ENCODE measurements at places on chromosomes 1 and 21.

DNA sequence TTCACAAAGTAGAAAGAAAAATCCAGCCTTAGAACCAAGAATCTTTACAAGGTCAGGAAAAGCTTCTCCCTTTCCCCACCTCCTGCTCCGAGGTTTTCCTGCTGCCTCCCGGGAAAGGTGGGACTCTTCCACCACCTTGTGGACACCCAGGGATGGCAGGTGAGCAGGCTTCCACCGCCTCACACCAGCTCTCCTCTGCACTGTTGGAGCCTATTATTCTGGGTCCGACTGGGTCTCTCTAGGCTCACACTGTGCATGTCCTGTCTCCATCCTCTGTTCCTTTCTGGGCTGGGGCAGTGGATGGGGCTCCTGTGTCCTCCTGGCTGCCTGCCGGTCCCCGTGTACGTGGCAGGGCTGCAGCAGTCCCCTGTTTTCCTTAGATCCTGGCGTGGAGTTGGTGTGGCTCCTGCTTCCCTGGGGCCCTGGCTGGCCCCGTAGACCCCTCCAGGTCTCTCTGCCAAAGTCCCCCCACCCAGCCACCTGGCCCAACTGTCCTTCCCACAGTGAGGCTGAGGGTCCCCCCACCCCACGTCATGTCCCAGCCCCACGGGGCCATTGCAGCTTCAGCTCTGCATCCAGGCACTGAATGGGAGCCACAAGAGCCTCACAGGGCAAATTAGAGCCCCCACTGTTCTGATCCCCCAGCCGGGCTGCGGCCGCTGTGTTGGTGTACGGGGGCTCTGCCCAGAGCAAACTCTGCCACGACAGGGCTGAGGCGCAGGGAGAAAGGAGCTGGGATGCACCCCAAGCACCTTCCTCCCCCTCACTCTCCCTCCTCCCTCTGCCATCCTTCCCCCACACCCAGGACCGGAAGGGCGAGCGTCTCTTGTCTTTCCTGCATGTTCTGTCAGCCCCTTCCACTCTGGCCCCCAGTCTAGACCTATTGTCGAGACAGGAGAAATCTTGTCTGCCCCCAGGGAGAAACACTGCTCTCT lies 3.3 kb upstream of the SLC45A1 start:
- peak; percentile 66 for DNase-seq

DNA sequence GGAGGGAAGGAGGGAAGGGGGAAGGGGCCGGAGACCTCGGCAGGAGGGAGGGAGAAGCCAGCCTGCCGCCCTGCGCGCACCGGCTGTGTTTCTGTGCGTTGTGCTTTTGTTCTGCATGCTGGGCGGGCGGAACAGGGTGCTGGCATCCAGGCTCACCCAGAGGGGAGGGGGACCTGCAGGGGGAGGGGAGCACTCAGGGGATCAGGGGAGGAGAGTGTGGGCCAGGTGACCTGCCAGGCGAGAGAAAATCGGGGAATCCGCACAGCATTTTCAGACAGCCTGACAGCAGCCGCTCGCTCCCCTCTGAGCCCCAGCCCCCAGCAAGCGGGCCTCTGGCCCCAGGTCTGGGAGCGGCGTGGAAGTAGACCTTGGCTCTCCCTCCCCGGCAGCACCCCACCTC lies 54.7 kb downstream of the RIPK4 start:
- DNase-seq: no peak

DNA sequence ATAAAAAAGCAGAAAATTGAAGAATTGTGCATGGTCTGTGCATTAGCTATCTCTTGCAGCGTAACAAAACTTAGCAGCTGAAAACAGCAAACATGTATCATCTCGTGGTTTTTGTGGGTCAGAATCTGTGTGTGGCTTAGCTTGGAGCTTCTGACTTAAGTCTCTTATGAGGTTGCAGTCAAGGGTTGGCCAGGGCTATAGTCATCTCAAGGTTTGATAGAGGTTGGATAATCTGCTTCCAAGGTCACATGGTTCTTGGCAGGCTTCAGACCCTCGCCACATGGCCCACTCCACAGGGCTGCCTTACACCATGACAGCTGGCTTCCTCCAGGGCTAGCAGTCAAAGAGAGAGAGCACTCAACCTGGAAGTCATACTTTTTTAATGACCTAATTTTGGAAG lies 35.9 kb downstream of the CNST start:
- DNase-seq: no peak

DNA sequence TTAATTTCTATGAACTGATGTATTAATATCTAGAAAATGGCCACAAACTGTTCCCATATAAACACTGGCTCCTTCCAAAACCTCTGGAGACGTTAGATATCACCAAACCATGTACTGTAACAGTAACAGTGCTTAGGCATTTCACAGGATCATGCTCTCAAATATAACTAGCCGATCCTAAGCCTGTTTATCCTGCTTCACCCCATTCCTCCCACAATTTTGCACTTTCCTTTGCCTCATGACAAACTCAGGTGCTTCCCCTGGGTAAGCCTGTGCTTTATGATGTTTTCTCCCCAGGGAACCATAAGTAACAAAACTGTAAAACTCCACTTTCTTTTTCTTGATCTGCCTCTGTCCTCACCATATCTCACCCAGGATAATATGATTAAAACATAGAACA lies 452.3 kb downstream of the PLA2G4A start:
- no peak for DNase-seq

- no peak for DNase-seq
These were observed 161.7 kb downstream of the PBX1 start for GRCh38 chr1:164720440-164721227.

GRCh38 chr1:173702736-173703135 lies 12.0 kb upstream of the KLHL20 start:
- DNase-seq: no peak

DNA sequence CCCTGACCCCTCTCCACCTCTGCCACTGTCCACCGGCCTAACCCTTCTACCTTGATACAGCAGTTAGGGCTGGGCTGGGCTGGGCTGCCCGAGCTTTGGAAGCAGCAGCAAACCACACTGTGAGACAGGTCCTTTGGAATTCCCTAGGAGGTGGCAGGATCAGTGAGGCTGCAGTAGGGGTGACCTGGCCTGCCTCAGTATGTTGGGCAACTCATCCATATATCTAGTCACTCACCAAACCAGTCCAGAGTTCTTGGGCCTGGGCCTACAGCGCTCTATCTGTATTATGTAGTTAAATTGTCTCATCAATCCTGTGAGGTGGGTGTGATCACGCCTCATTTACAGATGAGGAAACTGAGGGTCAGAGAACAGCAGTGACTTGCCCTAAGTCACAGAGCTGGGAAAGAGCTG lies 13.3 kb upstream of the SYNC start:
- DNase-seq: no peak

Data from A172 (cell line).